ENCODE measurements at places on chromosomes 6 and 20. TPM values are rescaled to one million over a fixed set of nuclear protein-coding genes. Genes with fewer than 3 reads are reported as not detected.

- H3K27ac ChIP-seq: no peak overlapping the region
- H3K4me1 ChIP-seq: no peaks in the 10 kb centered on the region
- no peaks in the 10 kb centered on the region for H3K27me3 ChIP-seq
- no peak overlapping the region for H3K4me3 ChIP-seq
Observed at GRCh38 chr6:88725111-88725975, 238.1 kb downstream of the RNGTT start.

GRCh38 chr6:162627362-162627761 is 100.2 kb downstream of the PRKN start:
- H3K4me1 ChIP-seq: no peaks in the 10 kb centered on the region
- no peak overlapping the region for H3K4me3 ChIP-seq
- H3K36me3 ChIP-seq: no peaks in the 10 kb centered on the region
- DNase-seq: no peak

GRCh38 chr6:19438566-19439353 is 398.4 kb upstream of the ID4 start:
- no peak for DNase-seq
- H3K4me1 ChIP-seq: no peaks in the 10 kb centered on the region
- no peaks in the 10 kb centered on the region for H3K27me3 ChIP-seq
- no peak overlapping the region for H3K4me3 ChIP-seq

GRCh38 chr6:18656506-18656905 is 269.4 kb downstream of the RNF144B start:
- no peak for DNase-seq
- no peak overlapping the region for H3K27ac ChIP-seq
- H3K36me3 ChIP-seq: no peaks in the 10 kb centered on the region
- no peak overlapping the region for H3K4me3 ChIP-seq

- no peaks in the 10 kb centered on the region for H3K4me1 ChIP-seq
- H3K4me3 ChIP-seq: no peak overlapping the region
- H3K27me3 ChIP-seq: no peaks in the 10 kb centered on the region
- DNase-seq: no peak
- H3K27ac ChIP-seq: no peak overlapping the region
- no peaks in the 10 kb centered on the region for H3K36me3 ChIP-seq
Observed at GRCh38 chr20:49210101-49210756, 9.0 kb upstream of the DDX27 start.

Gene SDC4
- 79.9 TPM for total RNA-seq

Gene JPH2
- 166 TPM for total RNA-seq

Gene BTN1A1
- not detected for total RNA-seq

Gene ABHD16B
- not detected for total RNA-seq

Gene SCUBE3
- 2.1 TPM for total RNA-seq

Gene LY6G6C
- not detected for total RNA-seq

Gene ADIG
- not detected for total RNA-seq

Gene MEI4
- total RNA-seq: not detected

Gene NHSL1
- total RNA-seq: 6.6 TPM

All from sigmoid colon (tissue), 7 donors.